ENCODE measurements at places on chromosomes 16 and 17.

DNA sequence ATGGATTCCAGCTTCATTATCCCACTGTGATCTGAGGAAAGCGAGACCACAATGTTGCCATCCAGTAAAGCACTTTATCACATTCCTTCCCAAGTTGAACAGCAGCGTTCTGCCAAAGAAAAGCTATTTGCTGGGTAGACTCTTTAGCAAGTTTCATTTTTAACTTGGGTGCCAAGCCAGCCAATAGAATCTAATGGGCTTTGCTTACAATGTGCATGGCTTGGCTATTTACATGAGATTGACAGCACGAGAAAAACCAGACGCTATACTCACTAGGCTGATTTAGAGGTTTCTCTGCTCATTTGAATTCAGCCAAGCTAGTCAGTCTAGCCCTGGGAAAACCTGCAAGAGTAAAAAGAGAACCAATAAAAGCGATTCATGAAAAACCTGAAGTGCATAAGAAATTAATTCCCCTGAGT, 108.9 kb downstream of the CDH13 start:
- no peak for DNase-seq

DNA sequence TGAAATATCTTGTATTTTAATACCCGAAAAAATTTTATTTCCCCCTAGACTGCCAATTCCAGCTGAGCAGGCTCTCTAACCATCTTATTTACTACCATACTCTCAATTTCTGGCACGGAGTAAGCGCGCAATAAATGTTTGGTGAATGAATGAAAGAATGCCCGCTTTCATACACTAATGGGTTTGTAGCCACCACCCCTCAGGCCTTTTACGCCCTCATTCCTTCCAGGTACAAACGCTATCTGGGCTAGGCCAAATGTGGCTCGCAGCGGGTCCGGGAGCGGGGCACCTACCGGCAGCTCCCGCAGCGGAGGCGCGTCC, 536 bp upstream of the PLD2 start:
- no peak for DNase-seq

- no peak for DNase-seq
These were observed 635.4 kb upstream of the GOT2 start for GRCh38 chr16:59369523-59369922.

- no peak for DNase-seq
These were observed 17.1 kb downstream of the TRAF4 start for GRCh38 chr17:28760601-28761562.

GRCh38 chr17:3691617-3692067, 4.3 kb downstream of the P2RX5 start:
- no peak for DNase-seq

DNA sequence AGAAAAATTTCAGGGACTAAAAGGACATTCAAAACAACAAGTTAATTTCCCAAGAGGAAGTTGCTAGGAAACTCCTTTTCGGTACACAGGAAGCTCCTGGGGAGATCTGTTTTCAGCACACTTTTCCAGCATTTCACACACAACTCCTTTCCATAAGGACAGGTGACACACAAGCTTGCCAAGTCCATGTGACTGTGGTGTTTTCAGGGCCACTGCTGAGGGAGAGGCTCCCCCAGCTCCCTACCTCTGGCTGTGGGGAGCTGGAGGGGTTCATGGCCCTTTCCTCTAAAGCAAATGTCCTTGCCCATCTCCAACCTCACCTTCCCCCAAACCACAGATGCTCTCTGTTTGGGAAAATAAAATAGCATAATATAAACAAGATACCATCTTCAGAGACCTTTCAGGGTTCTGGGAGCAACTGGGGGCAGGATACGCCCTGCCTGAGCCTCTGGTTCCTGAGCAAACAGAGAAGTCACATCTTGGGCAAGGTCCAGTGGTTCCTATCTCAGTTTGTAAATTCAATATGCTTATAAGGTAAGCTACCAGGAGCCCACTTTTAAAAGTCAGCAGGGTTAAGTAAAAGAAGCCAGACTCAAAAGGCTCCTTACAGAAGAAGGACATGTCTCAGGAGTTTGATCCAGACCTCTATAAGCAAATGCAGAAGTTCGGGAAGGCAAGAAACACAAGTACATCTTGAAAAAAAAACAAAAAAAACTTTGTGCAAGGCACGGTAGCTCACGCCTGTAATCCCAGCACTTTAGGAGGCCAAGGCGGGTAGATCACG, 3.0 kb downstream of the PDZD9 start:
- no peak for DNase-seq

DNA sequence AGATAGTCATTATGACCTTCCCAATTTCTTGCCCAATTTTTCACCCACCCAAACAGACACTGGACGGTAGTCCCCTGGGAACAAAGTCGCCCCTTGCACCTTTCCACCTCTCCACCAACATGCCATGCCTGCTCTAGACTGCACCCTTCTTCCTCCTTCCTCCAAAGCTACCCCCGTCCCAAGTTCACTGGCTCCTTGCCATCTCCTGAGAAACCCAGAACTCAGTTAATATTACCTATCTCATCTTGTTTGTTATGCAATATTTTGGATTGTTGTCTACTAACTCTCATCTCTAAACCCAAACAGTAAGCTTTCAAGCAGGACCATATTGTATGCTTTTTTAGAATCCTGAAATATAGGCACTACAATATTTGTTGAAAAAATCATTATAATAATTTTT, 63.3 kb downstream of the USP31 start:
- no peak for DNase-seq

- no peak for DNase-seq
These were observed 65.7 kb downstream of the MARF1 start for GRCh38 chr16:15576960-15577958.

GRCh38 chr17:15247891-15248529, 17.1 kb downstream of the PMP22 start:
- DNase-seq, result no peak

DNA sequence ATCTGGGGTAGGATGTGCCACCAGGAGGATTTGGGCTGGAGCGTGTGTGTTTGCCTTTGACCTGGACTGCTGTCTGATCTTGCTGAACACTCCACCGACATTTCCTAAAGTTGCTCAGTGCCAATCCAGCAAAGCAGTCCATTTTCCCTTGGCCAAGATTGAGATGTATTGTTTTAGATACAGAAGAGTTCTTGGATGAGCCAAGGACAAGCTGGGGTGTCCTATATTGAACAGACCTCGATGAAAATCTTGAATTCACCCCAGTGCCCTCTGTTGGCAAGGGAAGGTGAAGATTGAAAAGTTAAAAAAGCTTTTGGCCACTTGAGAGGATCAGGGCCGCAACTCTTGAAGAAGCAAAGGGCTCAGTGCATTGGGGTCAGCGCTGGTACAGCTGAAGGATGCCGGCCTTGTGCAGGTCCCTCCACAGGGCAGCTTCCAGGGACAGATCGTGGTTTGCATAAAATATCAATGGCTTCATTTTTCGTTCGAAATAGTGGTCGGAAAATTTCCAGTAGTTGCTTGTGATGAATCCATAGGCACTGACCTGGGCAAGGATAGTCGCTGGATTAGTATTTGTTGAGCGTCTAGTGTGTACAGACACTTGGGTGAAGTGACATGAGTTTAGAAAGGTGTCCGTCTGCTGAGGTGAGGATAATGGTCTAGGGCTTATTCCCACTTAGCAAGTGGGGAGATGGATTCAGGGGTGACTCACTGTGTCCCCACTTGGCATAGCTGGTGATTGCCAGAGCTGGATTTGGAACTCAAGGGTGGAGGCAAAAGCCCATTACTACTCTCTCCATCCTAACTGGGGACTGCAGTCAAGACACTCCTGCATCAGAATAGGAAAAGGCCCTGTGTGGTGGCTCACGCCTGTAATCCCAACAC, 19.7 kb downstream of the ST6GALNAC2 start:
- no peak for DNase-seq

- DNase-seq, result no peak
These were observed 21.8 kb downstream of the PEMT start for GRCh38 chr17:17569691-17570090.

DNA sequence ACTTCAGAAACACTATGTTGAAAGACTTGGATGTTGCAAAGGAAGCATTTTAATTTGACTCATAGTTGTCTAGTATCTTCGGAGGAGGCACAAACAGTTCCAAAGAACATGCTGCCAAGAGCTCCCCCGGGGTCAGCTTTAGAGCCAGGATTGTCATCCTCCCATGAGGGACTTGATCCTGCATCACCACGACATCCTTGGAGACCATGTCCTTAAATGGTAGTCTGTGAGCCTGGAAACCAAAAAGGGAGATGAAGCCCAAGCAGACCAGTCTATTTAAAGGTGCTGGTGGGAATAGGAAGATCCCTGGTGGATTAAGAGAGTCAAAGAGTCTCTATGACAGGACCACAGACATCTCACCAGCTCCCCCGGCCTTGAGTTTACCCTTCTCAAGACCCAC, 33.3 kb upstream of the DYNLRB2 start:
- no peak for DNase-seq

DNA sequence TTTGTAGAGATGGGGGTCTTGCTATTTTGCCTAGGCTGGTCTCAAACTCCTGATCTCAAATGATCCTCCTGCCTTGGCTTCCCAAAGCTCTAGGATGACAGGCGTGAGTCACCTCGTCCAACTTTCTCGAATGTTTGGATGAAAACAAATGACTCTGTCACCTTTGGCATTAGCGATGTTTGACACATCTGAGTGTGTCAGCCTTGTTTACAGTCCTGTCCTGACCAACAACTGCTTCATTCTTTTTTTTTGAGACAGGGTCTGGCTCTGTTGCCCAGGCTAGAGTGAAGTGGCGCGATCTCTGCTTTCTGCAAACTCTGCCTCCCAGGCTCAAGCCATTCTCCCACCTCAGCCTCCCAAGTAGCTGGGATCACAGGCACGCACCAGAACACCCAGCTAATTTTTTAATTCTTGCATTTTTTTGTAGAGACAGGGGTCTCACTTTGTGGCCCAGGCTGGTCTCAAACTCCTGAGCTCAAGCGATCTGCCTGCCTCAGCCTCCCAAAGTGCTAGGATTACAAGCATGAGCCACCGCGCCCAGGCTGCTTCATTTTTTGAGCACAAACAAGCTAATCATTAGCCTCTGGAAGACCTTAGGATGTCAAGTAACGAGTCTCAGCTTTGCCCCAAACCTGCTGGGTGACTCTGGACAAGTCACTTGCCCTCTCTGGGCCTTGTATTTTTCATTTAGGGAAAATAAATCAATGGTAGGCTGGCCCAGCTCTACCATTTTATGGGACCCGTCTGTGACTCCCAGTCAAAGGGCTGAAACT, 7.4 kb downstream of the MYH11 start:
- no peak for DNase-seq

DNA sequence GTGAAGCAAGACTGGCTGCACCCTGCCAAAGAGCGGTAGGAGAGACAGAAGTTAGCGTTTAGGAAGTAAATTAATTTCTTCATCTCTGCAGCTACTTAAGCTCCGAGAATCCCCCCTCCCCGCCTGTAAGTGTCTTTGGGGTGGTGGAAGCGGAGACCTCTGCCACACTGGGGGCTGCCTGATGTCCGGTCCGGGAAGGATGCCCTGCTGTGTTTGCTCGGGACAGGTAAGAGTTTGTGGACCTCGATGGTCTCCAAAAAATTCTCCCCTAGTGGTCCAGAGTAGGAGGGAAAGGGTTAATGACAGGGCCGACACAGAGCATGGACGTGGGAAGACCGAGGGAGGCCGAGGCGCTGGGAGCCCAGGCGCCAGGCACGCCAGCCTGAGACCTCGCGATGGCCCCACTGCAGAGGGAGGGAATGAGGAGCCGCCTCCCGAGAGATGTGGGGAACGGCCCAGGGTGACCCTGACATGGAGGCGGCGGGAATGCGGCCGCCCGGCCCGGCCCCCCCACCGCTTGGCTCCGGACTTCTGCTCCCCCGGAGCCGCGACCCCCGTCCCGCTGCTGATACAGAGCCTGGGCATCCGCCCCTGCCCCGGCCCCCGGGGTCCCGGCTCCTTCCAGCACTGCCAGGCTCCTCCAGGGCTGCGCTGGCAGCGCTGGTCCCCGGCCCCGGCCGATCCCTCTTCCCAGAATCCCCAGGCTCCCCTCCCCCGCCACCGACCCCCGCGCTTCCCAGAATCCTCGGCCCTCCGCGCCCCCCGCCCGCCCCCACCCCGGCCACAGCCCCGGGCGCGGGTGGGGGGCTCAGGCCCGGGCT, 680 bp downstream of the ZNF629 start:
- peak; percentile 41 for DNase-seq

GRCh38 chr17:73933164-73933766, 270.2 kb upstream of the RPL38 start:
- no peak for DNase-seq

DNA sequence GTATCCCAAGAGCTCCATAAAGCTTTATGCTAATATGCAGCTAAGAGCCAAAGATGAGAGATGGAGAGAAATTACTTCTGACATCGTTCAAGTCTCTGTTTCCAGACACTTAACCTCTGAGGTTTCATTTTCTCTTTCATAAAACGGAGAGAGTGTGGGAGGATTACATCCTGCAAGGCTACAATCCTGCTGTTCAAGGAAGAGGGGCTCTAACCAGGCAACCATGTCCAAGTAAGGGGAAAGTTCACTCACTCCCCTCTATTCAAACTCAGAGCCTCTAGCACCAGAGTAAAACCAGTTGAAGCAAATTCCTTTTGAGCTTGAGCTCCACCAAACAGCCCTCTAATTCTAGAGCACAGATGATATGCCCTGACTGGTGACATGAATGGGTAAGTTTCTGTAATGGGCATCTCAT, 397.4 kb downstream of the NPIPA8 start:
- DNase-seq, result no peak

DNA sequence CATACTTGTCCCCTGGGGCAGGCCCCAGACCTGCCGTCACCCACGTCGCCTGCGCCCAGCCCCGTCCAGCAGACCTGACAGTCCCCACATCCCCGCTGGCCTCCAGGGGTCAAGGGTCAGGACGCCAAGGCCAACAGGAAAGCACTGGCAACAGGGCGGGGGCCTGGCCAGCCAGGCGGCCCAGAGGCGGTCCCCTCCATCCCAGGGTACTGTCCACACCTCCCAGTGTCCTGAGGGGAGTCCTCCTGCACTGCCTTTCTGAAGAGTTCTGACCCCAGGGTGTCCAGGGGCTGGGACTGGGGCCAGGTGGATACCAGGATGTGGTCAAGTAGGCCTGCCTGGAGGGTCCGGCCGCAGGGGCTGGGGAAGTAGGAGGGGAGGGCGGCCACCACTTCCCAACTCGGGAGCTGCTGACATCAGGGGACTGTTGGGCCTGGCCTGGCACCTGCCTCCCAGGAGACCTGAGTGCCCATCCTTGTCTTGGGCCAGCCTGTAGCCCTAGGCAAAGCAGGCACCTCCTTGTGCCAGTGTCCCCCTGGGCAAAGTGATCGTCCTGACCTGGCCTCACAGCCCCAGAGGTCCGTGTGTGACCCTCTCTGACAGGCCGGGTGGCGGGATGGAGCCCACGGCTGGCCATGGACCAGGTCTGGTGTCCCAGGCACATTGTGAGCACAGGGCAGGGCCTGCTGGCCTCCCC, 6.7 kb upstream of the AXIN1 start:
- no peak for DNase-seq

- DNase-seq, result no peak
These were observed 23.9 kb upstream of the ST6GALNAC1 start for GRCh38 chr17:76667491-76667755.

DNA sequence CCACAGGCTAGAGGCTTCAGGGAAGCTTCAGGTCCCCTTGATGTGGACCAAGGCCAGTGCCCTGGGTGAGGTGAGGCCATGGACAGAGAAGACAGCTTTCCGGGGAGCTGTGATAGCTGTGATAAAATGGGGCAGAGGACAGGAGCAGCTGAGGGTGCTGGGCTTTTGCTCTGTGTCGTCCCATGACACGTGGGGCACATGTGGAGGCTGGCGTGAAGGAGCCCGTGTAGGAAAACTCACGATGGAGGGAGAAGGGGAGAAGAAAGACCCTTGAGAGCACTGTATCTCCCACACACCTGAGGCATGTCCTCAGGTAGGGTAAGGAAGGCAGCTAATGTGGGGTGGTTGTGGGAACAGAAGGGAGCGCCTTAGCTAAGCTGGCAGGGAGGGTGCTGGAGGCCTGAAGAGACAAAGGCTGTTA, 21.3 kb downstream of the B9D1 start:
- no peak for DNase-seq
